ENCODE measurements at places on chromosomes 2 and 18. TPM values are rescaled to one million over a fixed set of nuclear protein-coding genes. Genes with fewer than 3 reads are reported as not detected.

- DNase-seq = no peak
Observed at GRCh38 chr2:85737481-85737880, 16.3 kb upstream of the ATOH8 start.

GRCh38 chr2:121052521-121052920 is 232.5 kb downstream of the TFCP2L1 start:
- DNase-seq = no peak

GRCh38 chr2:33984131-33984530 is 385.0 kb upstream of the FAM98A start:
- DNase-seq = no peak

- DNase-seq = peak; percentile 29
Observed at GRCh38 chr2:207046724-207047123, 107.4 kb downstream of the CPO start.

GRCh38 chr2:111694700-111695101 is 189.3 kb downstream of the ANAPC1 start:
- DNase-seq = peak; percentile 92

The CASP10 gene
- 50.4 TPM for total RNA-seq

The HRH4 gene
- total RNA-seq = not detected

The ESPNL gene
- total RNA-seq = not detected

The TEKT4 gene
- not detected for total RNA-seq
